Neural crest cell (in vitro differentiated cells): ENCODE measurements at places on chromosomes 1 and 21.

DNA sequence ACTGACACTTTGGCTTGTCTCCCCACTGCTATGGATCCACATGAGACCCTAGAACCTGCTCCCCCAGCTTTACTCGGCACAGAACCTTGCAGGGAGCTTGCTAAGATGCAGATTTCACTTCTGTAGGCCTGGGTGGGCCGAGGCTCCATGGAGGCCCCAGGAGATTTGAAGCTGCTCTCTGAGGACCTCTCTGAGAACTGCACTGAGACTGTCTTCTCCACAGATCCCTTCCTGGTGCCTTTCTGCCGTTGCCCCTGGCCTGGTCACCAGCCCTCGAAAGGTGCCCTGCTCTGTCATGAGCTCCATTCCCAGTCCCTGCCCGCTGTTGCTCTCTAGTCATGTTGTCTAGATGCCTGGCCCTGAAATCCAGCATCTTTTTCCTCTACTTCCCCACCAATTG lies 588.4 kb downstream of the AJAP1 start:
- DNase-seq, result no peak

GRCh38 chr1:91894036-91894761 lies 8.2 kb upstream of the TGFBR3 start:
- DNase-seq, result no peak

DNA sequence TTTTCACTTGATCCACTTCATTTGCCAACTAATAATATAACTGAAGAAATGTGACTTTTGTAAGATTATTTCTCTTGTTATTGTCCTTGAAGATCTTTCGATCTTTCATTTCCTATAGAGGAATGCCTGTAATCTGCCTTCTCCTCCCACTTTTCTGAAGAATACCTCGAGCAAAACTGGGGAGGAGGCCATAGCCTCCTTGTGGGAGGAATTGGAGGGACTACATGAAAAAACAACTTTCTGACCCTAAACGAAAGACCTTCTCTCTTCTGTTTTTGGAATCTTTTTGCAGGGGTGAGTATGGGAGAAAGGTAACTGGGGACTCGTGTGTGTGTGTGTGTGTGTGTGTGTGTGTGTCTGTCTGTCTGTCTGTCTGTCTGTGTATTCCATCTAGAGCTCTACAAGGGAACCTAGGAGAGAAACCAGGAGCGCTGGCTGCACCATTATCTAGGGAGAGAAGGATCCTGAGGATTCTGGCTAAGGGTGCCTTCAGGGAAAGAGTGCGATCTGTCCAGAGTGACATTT lies 32.4 kb upstream of the MAB21L3 start:
- DNase-seq, result no peak

DNA sequence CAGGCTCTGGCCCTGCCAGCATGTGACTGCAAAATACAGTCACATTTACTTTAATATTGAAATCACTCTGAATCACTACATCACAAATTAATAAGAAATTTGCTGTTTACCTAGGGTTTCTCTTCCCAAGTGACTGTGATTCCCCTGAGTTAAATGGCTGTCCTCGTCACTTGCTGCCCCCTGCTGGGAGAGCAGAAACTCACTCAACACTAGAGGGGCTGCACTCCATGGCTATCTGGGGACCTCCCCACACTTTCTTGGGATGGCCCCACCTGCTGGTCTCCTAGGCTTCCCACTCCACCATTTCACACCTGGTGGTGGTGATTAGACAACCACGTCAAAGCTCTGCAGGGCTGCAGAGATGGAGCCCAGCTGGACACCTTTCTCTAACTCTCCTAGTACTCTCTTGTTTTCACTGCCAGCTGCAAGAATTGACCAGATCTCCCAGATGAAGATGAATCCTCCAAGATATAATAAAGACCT lies 63.4 kb downstream of the CD2 start:
- peak; percentile 46 for DNase-seq

- DNase-seq, result no peak
Observed at GRCh38 chr1:244639561-244639960, 13.4 kb upstream of the DESI2 start.

DNA sequence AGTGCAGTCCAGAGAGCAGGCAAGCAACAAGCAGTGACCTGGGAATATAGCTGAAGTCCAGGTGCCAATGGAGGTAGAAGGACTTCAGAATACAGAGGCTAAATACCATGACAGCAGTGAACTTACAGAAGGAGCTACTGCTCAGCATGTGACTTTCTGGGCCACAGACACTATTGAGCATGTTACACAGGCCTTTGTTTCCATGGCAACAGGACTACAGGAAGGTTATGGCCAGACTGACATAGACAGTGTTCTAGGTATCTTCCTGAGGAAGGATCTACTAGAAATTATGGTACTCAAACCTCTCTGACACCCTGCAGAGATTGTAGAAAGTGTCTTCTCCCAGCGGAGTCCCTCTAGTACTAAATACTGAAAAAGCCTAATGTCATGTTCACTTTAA lies 11.0 kb downstream of the OR2M5 start:
- DNase-seq, result no peak

DNA sequence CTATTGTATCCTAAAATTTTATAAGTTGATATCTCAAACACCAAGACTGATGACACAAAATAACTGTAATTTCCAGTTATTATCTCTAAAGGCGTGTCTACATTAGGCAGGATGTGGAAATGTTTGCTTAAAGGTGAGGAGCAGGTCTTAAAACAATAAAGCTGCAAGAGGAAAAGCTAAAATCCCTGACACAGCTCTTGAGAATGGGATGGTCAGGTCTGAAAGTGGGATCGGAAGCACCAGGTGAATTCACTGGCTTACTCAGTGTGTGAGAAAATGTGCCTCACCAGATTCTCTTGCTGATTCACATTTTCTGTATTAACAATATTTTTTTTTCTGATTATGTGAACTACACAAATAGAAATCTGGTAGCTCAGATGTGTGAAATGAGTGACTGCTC lies 421.9 kb upstream of the ADAMTS5 start:
- DNase-seq, result no peak

DNA sequence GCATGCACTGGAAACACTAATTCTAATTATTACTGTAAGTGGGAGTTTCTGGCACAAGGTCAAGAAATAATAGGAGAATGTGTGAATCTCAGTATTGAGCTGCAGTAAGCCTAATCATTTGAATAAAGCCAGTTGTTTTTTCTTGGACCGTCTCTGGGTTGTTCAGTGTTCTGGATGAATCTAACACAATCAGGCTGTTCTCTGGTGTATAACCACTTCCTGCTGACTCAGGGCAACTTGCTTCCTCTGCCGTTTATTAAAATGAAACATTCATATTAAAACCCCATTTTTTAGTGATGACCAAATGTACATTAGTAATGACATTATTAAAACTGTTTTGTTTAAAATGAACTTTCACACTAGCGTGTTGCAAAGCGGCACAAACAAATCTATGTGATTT lies 273.1 kb upstream of the SNX7 start:
- DNase-seq, result no peak

GRCh38 chr1:71200503-71200902 lies 119.7 kb upstream of the ZRANB2 start:
- DNase-seq, result no peak

- no peak for DNase-seq
Observed at GRCh38 chr1:38133756-38134155, 87.2 kb upstream of the POU3F1 start.
